ENCODE measurements at places on chromosomes 6 and 20.

DNA sequence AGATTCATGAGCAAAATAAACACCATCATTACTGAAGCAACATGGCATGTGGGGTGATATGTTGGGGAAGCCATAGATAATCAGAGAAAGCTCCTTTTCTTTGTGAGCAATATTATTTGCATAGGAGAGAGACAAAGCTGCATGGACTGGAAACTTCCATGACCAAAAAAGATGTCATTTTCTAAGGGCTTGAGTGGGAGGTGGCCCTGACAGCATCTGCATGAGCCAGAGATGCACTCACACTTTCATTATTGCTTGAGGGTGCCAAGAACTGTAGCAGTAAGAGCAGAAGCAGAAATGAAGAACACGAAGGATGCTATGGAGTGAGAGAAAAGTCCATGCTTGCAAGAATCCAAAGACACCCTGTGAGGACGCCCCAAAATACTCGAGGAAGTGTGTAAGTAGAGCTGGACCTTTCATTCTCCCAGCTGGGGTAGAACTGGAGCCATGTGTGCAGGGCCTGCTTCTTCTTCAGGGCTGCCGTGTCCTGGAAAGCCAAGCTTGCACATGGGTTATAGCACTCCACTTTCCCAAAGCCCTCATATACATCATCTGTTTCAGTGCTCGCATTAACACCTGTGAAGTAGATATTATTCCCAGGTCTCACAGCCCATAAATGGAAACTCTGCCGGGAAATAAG lies 851.2 kb downstream of the DHX35 start:
- no peak for DNase-seq

GRCh38 chr20:58706150-58706892 lies 13.7 kb downstream of the NPEPL1 start:
- DNase-seq = no peak

- DNase-seq = no peak
Observed at GRCh38 chr20:17568045-17568788, 1.7 kb upstream of the DSTN start.

DNA sequence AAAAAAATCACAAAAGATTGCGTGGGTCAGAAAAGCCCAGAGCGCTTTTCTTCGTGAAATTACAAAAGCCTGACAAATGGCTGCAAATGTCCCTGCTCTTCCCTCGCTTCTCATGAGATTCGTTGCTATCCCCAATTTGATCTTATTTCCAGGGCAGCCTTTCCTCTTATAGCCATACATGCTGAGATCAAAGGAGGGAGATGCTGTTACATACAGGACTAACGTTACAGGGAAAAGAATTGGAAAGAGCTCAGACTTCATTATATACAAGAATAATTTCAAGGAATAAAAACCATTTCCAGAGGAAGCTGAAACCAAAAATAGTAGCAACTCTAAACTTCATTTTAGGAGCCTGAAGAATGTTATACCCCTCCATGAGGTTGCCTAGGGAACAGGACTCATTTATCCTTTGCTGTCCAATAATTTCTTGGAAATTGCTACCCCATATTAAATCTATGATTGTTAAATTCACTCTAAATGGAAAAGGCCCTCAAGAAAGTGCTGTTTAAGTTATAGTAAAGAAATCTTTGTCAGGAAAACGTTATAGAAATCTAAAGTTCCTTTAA lies 81.0 kb downstream of the METTL24 start:
- DNase-seq = no peak

GRCh38 chr20:25856256-25856884 lies 159.7 kb upstream of the ZNF337 start:
- DNase-seq = no peak

GRCh38 chr20:36887752-36888090 lies 11.8 kb downstream of the TLDC2 start:
- no peak for DNase-seq

DNA sequence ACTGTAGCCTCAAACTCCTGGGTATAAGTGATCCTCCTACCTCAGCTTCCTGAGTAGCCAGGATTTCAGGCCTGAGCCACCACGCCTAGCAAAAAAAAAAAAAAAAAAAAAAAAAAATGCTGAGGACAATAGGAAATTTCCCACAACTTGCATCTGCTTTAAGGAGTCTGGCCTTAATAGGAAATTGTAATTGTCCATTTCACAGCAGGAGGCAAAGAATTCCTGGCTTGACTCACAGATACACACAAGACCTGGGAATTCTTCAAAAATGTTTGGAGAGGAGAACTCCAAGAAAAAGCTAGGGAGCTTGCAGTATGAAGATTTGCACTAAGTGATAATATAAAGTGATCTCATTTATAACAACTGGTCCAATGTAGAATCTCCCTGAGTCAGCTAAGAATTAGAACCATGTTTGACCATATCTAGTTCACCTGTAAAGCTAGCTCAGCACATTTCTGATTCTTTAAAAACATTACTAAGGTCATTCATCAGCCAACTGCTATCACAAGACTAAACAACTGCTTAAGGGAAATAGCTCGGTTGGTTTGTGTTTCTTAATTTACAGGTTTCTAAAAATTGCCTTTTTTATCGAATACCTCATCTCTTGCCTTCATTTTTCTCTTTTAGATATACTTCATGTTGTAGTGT lies 80.2 kb upstream of the SLC2A12 start:
- DNase-seq = no peak

GRCh38 chr20:39638731-39639130 lies 676.6 kb downstream of the DHX35 start:
- no peak for DNase-seq

DNA sequence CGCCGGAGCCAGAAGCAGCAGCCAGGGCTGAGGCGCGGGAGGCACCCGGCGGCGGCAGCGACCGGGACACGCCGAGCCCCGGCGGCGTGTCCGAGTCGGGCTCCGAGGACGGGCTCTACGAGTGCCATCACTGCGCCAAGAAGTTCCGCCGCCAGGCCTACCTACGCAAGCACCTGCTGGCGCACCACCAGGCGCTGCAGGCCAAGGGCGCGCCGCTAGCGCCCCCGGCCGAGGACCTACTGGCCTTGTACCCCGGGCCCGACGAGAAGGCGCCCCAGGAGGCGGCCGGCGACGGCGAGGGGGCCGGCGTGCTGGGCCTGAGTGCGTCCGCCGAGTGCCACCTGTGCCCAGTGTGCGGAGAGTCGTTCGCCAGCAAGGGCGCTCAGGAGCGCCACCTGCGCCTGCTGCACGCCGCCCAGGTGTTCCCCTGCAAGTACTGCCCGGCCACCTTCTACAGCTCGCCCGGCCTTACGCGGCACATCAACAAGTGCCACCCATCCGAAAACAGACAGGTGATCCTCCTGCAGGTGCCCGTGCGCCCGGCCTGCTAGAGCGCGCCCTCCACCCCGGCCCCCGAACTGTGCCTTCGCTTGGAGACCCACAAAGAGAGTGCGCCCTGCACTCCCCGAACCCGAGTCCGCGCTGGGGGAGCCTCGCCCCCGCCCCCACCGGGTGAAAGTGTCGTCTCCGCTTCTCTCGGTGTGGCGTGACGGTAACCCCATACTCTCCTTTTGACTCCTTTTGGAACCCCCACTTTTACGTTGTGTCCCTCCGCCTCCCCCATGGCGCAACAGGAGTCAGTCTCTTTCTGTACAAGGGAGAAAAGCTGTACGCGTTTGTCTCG lies 1.6 kb downstream of the INSM1 start:
- peak; percentile 27 for DNase-seq

GRCh38 chr6:39430871-39431523 lies 108.5 kb upstream of the KCNK16 start:
- peak; percentile 46 for DNase-seq

DNA sequence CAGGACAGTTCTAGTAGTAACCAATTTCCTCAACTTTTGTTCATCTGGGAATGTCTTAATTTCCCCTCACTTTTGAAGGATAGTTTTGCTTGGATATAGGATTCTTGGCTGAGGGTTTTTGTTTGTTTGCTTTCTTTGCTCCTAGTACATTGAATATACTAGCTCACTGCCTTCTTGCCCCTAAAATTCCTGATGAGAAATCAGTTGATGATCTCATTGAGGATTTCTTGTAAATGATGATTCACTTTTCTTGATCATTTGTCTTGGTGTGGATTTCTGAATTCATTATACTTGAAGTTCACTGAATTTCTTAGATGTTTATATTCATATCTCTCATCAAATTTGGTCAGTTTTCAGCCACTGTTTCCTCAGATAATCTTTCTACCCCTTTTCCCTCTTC lies 49.1 kb upstream of the PRDM1 start:
- no peak for DNase-seq

DNA sequence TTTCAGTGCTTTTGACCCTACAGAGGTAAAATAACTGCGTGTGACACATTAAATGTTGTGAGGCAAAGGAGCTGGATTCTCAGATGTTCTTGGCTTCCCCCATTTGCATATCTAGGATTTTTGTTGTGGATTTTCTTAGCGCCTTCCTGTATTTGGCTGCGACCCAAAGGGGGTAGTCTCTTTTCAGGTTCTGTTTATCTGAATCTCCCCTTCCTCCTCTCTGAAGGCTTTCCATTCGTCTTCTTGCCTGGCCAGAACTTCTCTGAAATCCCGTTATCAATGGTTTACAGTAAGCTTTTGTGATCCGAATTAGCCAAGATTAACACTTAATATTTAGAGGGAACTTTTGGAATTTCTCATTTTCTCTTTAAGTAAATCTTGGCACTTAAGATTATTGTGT lies 60.8 kb downstream of the ADGRB3 start:
- no peak for DNase-seq

GRCh38 chr6:133837801-133838349 lies 51.0 kb upstream of the TCF21 start:
- peak; percentile 66 for DNase-seq

DNA sequence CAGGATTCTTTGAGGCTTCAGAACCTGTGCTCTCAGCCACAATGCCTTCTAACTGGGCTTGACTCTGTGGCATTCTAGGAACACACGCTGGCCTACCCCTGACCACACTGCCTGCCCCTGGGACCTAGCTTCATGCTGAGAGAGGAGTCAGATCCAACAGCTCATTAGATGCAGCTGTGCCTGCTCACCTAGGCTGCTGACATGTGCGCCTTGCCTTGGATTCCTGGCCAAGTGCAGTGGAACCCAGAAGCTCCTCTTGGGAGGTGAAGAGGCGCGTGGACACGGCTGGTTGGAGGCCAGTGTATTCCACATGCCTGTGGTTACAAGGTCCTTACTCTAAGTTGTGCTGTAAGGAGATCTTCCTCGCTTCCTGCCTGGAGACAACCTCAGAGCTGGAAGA lies 24.7 kb upstream of the KCNK16 start:
- DNase-seq = no peak

GRCh38 chr6:36970892-36971842 lies 14.8 kb downstream of the MTCH1 start:
- no peak for DNase-seq

DNA sequence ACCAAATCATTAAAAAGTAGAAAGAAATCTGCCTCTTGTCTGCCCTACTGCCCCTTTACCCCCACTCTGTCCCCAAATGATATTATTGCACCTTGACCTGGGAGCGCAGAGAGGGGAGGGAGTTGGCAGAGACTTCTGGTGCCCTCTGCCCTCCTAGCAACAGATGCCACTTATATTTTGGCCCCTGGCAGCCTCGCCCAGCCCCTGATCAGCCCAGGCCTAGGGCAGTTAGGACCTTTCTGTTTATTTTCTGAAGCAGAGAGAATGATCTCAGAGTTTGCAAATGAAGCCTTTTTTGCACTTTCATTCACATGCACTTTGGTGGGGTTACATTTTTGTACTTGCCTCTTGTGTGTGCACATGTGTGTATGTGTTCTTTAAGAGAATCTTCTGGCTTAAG lies 8.4 kb upstream of the SGK2 start:
- DNase-seq = no peak

- no peak for DNase-seq
Observed at GRCh38 chr20:51169813-51170212, 146.9 kb upstream of the KCNG1 start.

DNA sequence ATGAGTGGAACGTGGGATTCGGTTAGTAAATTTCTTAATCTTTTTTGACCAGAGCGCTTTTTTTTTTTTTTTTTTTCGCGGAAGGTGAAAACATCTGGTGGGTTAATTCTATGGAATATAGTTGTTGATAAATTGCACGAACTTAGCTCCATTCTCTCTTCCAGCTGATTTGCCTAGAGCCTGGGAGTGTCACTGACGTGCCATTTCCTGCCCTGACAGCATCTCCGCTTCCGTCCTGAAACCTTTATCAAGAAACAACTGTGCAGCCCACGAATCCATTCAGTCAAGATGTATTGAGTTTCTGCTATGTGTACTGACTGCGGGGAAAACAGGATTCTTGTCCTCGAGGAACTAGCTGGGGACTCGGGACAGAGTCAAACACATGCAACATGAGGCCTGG lies 59.5 kb upstream of the TGM3 start:
- DNase-seq = no peak

- peak; percentile 84 for DNase-seq
Observed at GRCh38 chr20:12012241-12013222, 94.8 kb downstream of the BTBD3 start.

GRCh38 chr6:34067814-34068213 lies 78.1 kb downstream of the GRM4 start:
- no peak for DNase-seq

DNA sequence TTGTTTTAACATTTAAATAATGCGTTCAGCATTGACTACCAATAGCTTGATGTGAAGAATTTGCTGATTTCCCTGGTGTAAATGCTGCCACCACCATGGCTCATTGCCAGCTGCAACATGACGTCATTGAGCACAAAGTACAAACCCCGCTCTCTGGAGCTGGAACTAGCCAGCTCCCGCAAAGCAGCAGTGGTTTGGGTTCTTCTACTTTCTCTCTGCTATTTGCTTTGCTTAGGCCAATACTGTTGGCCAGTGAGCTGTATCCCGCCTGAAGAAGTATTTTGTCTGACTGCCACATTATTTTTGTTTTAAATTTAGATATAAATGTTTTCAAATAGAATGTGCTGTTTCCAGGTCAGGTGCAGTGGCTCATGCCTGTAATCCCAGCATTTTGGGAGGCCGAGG lies 47.4 kb upstream of the KIF13A start:
- DNase-seq = peak; percentile 69

DNA sequence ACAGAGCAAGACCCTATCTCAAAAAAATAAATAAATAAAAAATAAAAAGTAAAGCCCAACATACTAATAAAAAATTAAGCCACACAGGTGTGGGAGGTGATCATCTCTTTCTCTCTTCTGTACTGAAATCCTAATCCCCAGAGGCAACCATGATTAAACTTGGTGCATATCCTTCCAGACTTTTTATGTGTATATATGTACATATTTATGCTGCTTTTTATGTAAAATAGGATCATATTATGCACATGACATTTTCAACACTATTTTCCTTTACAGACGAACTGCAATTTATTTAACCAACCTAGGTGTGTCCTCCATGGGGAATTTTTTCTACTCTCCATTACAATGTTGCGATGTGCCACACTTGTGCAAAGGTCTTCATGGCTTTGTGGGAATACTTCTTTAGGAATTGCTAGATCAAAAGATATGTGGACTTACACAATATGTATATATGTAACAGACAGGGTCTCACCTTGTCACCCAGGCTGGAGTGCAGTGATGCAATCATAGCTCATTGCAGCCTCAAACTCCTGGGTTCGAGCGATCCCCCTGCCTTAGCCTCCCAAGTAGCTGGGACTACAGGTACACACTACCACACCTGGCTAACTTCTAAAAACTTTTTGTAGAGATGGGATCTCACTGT lies 23.7 kb downstream of the RMND1 start:
- DNase-seq = no peak

All from hematopoietic multipotent progenitor cell treated with erythropoietin and hydrocortisone succinate and interleukin-3 and kit ligand, for 4 days (in vitro differentiated cells).